ENCODE measurements at places on chromosomes 7 and 10.
A peak's percentile ranks its signal among the peaks of the same experiment; 100 is the strongest.

DNA sequence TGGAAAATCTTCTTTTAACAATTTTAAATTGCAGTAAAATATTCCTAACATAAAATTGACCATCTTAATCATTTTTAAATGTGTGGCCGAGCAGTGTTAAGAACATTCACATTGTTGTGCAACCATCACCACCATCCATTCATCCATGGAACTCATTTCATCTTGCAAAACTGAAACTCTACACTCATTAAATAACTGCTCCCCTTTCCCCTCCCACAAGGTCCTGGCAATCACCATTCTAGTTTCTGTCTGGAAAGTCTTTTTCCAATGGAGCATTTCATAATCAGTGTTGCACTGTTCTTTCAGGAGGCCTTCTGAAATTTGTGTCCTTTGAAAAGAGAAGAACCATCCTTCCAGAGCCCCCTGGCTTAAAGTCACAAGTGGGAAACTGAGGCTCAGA lies 233.1 kb downstream of the PLXNA4 start:
- DNase-seq: no peak

GRCh38 chr7:116957874-116958273 lies 4.6 kb downstream of the ST7 start:
- no peak for DNase-seq

GRCh38 chr7:31695859-31696614 lies 9.0 kb downstream of the PPP1R17 start:
- DNase-seq: no peak

- DNase-seq: peak; percentile 9
These were observed 47.8 kb upstream of the CALCR start for GRCh38 chr7:93622036-93623033.

Measured in NCI-H1092 (cell line).